Stimulated activated CD4-positive, alpha-beta T cell treated with anti-CD3 and anti-CD28 coated beads, Interleukin-4, amount 100 ng/mL, for 4 hours (primary cell): ENCODE measurements at places on chromosomes 7 and 10.

DNA sequence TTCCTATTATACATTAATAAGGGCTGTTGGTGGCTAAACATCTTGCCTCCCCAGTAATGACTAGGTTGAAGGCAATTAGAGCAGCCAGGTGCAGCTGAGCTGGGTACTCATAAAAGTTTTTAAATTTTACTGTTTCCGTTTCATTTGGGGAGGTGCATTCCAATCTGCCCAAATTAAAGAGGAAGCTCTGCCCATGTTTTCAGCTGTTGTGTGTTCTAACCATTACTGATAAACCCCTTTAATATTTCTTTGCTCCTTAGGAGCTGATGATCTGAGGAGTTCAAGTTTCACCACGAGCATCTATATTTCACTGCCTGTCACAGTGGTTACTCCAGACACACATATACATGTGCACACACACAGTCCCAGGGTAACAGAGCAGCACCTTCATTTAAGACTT is 94.4 kb downstream of the JAZF1 start:
- no peak for DNase-seq

- no peak for DNase-seq
These were observed 38.3 kb downstream of the LYZL2 start for GRCh38 chr10:30591249-30591670.

- DNase-seq = no peak
These were observed 42.5 kb upstream of the SLIT1 start for GRCh38 chr10:97228130-97228774.

GRCh38 chr10:78457804-78458482 is 424.3 kb downstream of the RPS24 start:
- no peak for DNase-seq

DNA sequence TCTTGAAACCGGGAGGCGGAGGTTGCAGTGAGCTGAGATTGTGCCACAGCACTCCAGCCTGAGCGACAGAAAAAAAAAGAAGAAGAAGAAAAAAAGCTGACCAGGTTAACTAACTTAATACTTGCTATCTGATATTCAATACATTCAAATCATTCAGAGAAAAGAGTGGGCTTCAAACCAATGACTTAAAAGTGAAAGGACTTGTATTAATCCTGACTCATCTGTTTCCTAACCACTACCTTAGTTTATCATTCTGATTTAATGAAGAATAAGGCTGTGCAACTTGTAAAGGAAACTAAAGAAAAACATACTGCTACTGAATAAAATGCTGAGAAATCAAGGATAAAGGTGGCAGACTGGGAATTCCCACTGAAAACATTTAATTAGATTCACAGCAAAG is 128.4 kb downstream of the NRBF2 start:
- DNase-seq = no peak

DNA sequence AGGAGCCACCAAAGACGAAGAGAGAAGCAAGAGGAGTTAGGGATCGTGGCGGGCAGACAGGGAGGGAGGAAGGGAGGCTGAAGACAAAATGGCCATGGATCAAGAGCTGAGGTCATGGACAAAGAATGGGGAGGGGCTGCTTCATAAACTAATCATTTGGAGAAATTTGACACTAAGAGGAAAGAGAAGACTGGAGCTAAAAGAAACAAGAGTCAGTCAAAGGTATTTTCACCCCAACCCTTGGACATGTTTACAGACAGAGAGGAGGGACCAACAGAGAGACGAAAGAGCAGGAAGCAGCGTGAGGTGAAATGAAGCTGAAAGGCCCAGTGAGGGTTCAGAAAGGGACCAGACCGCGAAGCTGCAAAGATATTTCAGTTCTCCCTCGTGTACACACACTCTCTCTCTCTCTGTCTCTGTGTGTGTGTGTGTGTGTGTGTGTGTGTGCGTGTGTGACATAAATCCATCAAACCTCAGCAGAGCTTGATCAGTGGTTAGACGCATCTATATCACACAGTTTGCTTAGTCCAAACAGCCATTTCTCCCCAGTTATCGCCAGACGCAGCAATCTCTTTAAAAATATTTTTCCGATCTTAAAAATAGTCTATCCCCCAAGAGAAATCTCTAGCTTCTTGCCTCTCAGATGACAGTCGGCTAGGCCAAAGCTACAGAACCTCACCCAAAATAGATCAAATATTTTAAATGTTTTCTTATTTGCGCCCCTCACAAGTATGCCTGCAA is 12.5 kb upstream of the CALD1 start:
- no peak for DNase-seq
